ENCODE measurements at places on chromosomes 1 and 21. TPM values are rescaled to one million over a fixed set of nuclear protein-coding genes. Genes with fewer than 3 reads are reported as not detected.

GRCh38 chr1:25813734-25814471, 5.9 kb upstream of the MTFR1L start:
- no peaks in the 10 kb centered on the region for H3K4me1 ChIP-seq
- H3K27ac ChIP-seq = no peak overlapping the region
- H3K27me3 ChIP-seq = no peaks in the 10 kb centered on the region
- peaks cover 42% of the 10 kb centered on the region for H3K36me3 ChIP-seq
- no peak for DNase-seq

- H3K4me3 ChIP-seq = no peak overlapping the region
- no peak for DNase-seq
- H3K27ac ChIP-seq = no peak overlapping the region
These were observed 146.1 kb upstream of the CSF3R start for GRCh38 chr1:36628804-36629203.

DNA sequence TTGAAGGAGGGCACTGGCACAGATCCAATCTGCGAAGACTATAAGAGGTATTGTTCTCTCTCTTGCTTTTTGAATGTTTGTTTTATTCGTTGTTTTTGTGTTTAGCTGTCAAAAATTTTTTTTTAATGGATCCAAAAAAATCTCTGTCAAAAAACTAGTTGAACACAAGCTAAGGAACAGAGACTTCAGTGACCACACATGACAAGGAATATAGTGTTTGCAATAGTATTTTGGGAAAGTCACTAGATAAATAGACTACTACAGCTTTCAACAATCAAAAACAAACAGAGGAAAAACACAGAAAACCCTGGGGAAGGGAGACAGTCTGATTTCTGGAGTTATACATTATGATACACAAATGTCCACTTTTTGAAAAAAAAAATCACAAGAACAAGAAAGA, 36.9 kb upstream of the COA6 start:
- no peak overlapping the region for H3K27ac ChIP-seq
- no peaks in the 10 kb centered on the region for H3K27me3 ChIP-seq
- no peak overlapping the region for H3K4me3 ChIP-seq
- no peaks in the 10 kb centered on the region for H3K4me1 ChIP-seq

- H3K4me1 ChIP-seq = no peaks in the 10 kb centered on the region
- DNase-seq = no peak
- H3K36me3 ChIP-seq = no peaks in the 10 kb centered on the region
- H3K4me3 ChIP-seq = no peak overlapping the region
These were observed 5.1 kb upstream of the C1orf159 start for GRCh38 chr1:1120866-1121591.

DNA sequence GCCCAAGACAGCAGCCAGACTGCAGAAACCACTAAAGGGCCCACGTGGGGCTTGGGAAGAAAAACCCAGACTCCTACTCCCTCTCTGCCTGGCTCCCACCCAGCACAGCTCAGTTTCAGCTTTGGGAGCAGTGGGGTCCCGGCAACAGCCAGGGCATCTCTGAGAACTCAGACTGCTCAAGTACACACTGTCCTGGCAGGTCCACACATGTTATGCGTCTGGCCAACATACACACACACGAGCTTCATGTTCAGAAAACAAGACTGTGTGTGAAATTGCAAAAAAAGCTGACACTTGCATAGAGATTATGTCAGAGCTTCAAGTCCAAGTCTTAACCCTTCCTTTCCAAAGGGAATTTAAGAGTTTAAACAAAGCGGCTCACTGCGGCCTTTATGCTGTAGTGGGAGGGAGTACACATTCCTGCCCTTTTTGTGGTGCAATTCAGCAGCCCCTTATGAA, 136.6 kb upstream of the CD34 start:
- H3K4me1 ChIP-seq = no peaks in the 10 kb centered on the region
- no peaks in the 10 kb centered on the region for H3K27me3 ChIP-seq
- no peak overlapping the region for H3K4me3 ChIP-seq
- no peaks in the 10 kb centered on the region for H3K36me3 ChIP-seq

- no peaks in the 10 kb centered on the region for H3K4me1 ChIP-seq
- no peak for DNase-seq
- no peaks in the 10 kb centered on the region for H3K27me3 ChIP-seq
- no peak overlapping the region for H3K27ac ChIP-seq
These were observed 12.7 kb upstream of the CRNN start for GRCh38 chr1:152426731-152427130.

DNA sequence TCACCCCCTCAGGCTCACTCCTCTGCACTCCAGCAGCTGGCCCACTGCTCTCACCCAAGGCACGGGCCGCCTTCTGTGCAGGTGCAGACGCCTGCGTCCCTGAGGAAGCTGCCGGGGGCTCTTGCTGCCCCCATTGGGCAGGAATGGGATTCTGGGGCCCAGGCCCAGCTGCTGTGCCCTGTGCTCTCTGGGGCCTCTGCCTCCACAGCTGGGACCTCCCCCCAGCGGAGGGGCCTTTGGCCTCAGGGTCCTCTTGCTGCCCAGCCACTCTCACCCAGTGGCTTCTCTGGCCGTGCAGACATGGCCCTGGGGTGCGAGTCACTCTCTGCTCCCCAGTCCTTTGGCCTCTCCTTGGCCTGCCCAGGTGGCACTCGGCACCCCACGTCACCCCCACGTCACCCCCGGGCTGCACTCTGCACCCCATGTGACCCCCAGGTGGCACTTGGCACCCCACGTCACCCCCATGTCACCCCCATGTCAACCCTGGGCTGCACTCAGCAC, 19.1 kb upstream of the LRRC3 start:
- no peaks in the 10 kb centered on the region for H3K4me1 ChIP-seq
- H3K27me3 ChIP-seq = no peaks in the 10 kb centered on the region
- H3K27ac ChIP-seq = no peak overlapping the region
- H3K4me3 ChIP-seq = no peak overlapping the region

GRCh38 chr1:227330279-227331076, 12.2 kb upstream of the CDC42BPA start:
- DNase-seq = no peak
- peaks cover 4% of the 10 kb centered on the region for H3K4me1 ChIP-seq
- H3K27me3 ChIP-seq = no peaks in the 10 kb centered on the region
- peaks cover 14% of the 10 kb centered on the region for H3K36me3 ChIP-seq
- no peak overlapping the region for H3K4me3 ChIP-seq

GRCh38 chr1:99906535-99906934, 56.4 kb downstream of the AGL start:
- H3K4me3 ChIP-seq = no peak overlapping the region
- DNase-seq = no peak
- peaks cover 9% of the 10 kb centered on the region for H3K36me3 ChIP-seq
- H3K27ac ChIP-seq = no peak overlapping the region
- H3K27me3 ChIP-seq = no peaks in the 10 kb centered on the region

DNA sequence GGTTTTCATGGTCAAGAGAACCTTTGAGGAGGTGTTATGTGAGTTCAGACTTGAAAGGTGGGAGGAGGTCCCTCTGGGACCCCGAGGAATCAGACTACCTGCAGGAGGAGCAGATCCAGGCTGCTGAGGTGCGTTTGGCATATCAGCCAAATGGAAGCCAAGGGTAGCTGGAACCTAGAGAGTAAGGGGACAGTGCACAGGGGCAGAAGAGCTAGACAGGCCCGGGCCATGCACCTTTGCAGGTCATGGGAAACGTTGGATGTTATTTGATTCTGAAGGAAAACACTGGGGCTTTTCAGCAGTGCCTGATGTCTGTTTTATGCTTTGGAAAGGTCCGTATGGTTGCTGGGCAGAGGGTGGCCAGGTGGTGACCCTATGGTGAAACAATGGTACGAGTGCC, 169.2 kb downstream of the PGBD5 start:
- peaks cover 38% of the 10 kb centered on the region for H3K36me3 ChIP-seq
- DNase-seq = no peak
- H3K27ac ChIP-seq = no peak overlapping the region
- peaks cover 6% of the 10 kb centered on the region for H3K4me1 ChIP-seq
- no peaks in the 10 kb centered on the region for H3K27me3 ChIP-seq

- no peak overlapping the region for H3K27ac ChIP-seq
- no peak for DNase-seq
- no peaks in the 10 kb centered on the region for H3K27me3 ChIP-seq
- H3K4me1 ChIP-seq = no peaks in the 10 kb centered on the region
- H3K4me3 ChIP-seq = no peak overlapping the region
These were observed 52.3 kb downstream of the COL18A1 start for GRCh38 chr21:45457161-45457831.

GRCh38 chr1:184110272-184111204, 59.0 kb downstream of the TSEN15 start:
- no peak overlapping the region for H3K4me3 ChIP-seq
- H3K4me1 ChIP-seq = no peaks in the 10 kb centered on the region
- H3K27ac ChIP-seq = no peak overlapping the region
- peaks cover 4% of the 10 kb centered on the region for H3K36me3 ChIP-seq
- no peaks in the 10 kb centered on the region for H3K27me3 ChIP-seq

DNA sequence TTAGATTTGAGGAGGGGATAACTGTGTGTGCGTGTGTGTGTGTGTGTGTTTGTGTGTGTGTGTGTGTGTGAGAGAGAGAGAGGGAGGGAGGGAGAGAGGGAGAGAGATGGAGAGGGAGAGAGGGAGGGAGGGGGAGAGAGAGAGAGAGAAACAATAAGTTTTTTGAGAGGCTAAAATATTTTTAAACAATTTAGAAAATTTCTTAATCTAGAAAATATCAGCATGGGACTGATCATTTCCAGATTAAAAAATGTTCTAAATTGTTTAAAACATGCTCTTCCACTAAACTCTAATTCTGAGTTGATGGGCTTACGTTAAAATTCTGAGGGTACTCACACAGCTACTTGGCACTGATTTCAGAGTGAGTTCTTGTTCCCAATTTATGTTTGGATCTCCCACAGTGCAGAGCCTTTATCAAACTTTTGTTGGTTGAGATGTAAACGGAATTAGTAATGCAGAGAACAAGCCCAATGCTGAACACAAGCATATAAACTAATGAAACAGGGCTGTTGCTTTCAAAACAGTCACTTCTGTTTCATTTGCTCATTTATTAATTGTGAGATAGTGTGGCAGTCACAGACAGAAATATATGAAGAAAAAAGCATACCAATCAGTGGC, 73.4 kb upstream of the RGS2 start:
- H3K27me3 ChIP-seq = no peaks in the 10 kb centered on the region
- H3K36me3 ChIP-seq = no peaks in the 10 kb centered on the region
- H3K4me3 ChIP-seq = no peak overlapping the region
- DNase-seq = no peak
- no peaks in the 10 kb centered on the region for H3K4me1 ChIP-seq

GRCh38 chr1:202706851-202707250, 3.4 kb downstream of the SYT2 start:
- H3K4me1 ChIP-seq = peaks cover 3% of the 10 kb centered on the region
- H3K27me3 ChIP-seq = no peaks in the 10 kb centered on the region

GRCh38 chr1:56965191-56965590, 624 bp downstream of the C8B start:
- no peaks in the 10 kb centered on the region for H3K27me3 ChIP-seq
- DNase-seq = no peak
- H3K36me3 ChIP-seq = no peaks in the 10 kb centered on the region
- no peaks in the 10 kb centered on the region for H3K4me1 ChIP-seq

DNA sequence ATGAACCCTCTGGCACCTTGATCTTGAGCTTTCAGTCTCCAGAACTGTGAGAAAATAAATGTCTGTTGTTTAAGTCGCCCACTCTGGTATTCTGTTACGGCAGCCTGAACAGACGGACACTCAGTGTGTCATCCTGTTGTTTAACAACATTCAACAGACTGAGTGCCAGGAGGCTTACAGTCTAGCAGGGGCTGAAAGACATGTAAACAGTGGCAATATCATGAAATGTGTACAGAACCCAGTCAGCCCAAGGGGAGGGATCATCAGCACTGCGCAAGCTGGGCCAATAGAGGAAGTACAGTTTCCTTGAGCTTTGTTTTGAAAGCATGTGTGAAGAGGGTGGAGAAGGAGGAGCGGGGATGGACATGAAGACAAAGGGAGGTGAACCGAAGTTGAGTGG, 13.6 kb downstream of the DIP2A start:
- no peak overlapping the region for H3K27ac ChIP-seq
- H3K4me1 ChIP-seq = no peaks in the 10 kb centered on the region
- no peak overlapping the region for H3K4me3 ChIP-seq
- no peaks in the 10 kb centered on the region for H3K27me3 ChIP-seq
- no peak for DNase-seq

DNA sequence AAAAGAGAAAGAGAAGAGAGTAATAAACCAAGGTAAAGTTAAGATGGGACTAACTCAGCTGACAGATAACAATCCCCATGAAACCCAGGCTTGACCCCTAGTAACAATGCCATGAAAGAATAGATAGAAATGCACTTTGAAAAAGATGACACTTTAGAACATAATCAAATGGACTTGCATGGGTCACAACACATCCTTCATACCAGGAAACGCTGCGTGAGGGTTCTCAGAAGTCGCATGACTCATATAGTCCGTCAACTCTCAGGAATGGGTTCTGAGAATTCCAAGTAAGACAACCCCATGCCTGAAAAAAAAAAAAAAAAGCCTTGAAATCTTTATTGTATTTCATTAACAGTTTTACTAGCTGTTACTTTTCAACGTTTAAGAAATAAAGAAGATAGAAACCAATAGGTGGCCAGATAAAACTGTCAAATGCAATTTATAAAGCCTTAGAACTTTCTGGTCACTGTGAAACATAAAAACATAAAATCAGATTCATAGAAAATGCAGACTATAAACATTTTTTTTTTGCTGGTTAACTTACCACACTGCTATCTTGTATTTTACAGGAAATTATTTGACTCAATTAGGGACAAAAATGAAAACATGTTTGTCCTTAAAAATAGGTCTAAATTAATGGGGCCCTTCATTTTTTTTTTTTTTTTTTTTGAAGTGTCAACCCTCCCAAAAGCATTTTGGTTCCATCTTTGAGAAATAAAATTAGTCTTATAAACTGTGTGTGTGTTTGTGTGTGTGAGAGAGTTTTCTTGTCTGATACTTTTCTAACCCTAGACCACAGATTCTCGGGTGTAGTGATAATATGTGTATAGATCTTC, 202.1 kb downstream of the NCAM2 start:
- H3K36me3 ChIP-seq = no peaks in the 10 kb centered on the region
- no peak overlapping the region for H3K4me3 ChIP-seq
- H3K27me3 ChIP-seq = no peaks in the 10 kb centered on the region
- H3K4me1 ChIP-seq = no peaks in the 10 kb centered on the region
- no peak for DNase-seq
- H3K27ac ChIP-seq = no peak overlapping the region

GRCh38 chr1:85628791-85629531, 48.4 kb downstream of the CCN1 start:
- peak overlapping the region; percentile 34 for H3K27ac ChIP-seq
- H3K36me3 ChIP-seq = peaks cover 8% of the 10 kb centered on the region
- H3K27me3 ChIP-seq = no peaks in the 10 kb centered on the region

The SYPL2 gene
- 2.5 TPM for total RNA-seq

The RPTN gene
- not detected for total RNA-seq

The HRNR gene
- not detected for total RNA-seq

The GPR25 gene
- total RNA-seq = not detected

Measured in H9 (cell line).